ENCODE measurements at places on chromosomes 12 and 14.

GRCh38 chr12:42490261-42490842, 99.2 kb downstream of the PRICKLE1 start:
- no peak for DNase-seq

- DNase-seq: no peak
Measured at GRCh38 chr14:96235426-96235825, 20.6 kb upstream of the BDKRB1 start.

DNA sequence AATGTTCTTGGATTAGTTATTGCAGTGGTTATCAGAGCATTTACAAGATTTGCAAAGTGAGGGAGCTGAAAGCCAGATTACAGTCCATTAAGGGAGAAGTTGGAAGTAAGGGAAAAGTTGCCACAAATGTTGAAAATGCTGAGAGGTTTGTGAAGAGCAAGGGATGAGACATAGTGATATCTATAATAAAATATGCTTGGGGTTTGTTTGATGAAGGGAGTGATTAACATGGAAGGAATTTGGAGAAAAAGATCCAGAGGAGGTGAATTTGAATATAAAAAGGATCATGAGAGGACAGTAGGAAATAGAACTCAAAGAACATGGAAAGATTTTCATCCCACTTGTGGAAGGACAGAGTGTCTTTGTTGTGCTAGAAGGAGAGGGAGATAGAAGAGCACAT, 19.3 kb upstream of the CCER1 start:
- no peak for DNase-seq

DNA sequence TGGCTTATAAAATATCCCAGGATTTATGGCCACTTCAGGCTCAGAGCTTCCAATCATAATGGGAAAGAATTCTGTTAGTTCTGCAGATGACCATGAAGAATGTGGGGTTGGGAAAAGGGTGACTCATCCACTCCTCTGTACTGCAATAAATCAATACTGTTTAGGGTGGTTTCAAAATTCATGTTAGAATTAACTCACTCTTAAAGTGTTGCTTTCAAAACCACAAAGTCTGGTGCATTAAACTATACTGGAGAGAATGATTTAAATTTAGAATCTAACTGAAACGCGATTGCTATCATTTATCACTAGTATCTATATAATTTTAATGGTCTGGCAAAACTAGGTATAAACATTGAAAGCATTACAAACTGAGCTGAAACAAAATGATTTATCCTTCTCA, 798 bp downstream of the CCDC198 start:
- DNase-seq: no peak

- no peak for DNase-seq
Measured at GRCh38 chr14:52402812-52403526, 88.9 kb downstream of the PTGER2 start.

DNA sequence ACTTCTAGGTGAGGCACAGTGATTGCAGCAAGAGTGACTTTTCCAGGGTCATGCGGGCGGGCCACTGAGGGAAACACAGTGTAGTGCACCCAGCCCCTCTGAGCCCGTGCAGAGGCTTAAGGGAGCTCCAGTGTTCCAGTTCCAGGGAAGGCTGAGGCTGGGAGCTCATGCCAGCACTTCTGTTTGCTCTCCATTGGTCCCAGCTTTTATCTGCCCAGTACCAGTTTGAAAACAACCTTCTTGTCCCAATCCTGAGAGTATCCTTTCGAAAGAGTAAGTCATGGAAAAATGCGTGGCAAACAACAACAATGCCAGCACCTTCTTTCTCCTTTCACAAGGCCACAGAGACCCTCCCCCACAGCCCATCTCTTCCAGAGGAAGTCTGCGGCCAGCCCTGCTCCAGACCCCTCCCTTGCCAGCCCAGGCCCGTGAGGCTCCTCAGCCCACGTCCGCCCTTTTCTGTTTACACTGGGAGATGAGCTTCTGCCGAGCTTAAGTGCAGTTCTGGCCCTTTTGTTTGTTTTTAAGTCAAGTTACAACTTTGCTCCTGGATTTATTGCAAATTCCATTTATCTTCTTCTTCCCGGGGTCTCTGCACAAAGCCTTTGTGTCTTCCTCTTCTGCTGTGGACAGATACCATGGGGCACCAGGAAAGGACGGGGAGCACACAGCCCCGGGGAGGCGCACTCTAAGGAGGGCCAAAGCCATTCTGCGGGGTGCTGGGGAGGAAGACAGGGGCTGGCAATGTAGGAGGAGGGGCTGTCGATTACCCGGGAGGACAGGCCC, 185.6 kb downstream of the ZFP36L1 start:
- no peak for DNase-seq

DNA sequence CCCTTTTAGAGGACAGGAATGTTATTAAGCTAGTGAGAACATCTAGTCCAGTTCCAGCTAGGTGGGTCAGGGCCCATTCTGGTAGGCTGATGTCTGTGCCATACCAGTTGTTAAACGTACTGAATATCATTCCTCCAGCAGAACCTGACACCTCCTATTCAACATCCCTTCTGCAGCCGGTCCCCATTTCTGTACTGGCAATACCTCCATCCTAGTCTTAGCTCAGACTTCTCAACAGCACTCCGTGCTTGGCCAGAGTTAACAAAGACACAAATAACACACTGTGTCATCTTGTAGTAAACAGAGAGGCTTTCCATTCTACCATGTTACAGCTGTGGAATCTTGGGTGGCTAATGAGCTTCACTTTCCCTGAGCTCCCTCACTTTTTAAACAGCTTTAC, 94.3 kb upstream of the PDE3A start:
- no peak for DNase-seq

- DNase-seq: peak; percentile 38
Measured at GRCh38 chr12:13727707-13728195, 253.7 kb downstream of the GRIN2B start.

DNA sequence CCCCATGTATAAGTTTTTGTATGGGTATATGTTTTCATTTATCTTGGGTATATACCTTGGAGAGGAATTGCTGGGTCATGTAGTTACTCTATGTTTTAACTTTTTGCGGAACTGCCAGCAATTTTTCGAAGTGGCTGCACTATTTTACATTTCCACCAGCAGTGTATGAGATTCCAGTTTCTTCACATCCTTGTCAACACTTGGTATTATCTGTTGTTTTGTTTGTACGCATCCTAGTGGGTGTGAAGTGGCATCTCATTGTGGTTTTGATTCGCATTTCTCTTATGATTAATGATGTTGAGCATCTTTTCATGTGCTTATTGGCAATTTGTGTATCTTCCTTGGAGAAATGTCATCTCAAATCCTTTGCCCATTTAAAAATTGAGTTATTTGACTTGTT, 6.9 kb downstream of the ANKRD13A start:
- no peak for DNase-seq

DNA sequence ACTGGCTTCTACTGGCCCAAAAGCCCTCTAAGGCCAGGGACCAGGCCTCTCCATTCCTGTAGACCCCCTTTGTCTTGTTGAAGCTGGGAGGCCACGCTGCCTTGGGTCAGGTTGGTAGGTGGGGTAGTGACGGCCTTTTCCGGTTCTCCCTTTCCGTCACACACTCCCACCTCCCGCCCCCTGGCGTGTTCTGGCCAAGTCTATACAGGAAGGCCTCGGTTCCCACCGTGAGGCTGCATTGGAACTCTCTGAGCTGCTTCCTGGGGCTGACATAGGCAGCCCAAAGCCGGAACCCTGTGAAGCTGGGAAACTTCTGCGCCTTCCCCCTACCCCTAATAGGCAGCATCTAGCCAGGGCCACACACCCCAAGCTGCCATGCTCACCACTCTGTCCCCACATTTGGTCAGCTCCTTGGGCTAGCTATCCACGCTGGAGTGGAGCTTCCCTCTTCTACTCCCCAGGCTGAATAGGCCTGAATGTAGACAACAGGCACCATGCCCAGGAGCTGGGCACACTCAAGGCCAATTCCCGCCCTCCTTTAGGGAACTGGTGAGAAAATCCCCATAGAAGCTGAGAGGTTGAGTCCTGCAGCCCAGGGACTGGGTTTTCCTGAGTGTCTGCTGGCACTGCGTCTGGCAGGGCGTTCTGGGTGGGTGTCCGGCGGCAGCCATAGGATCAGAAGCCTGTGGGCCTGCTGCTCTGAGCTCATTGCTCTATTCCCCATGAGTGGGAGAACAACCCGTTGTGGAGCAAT, 35.7 kb downstream of the RIN3 start:
- no peak for DNase-seq

All from iPS DF 19.7 (cell line).